Left cardiac atrium (tissue), 4 donors: ENCODE measurements at places on chromosomes 1 and 21. TPM values are rescaled to one million over a fixed set of nuclear protein-coding genes. Genes with fewer than 3 reads are reported as not detected.

- no peak for DNase-seq
Measured at GRCh38 chr1:172469717-172470116, 25.8 kb upstream of the PIGC start.

GRCh38 chr1:119133987-119134386 is 6.5 kb downstream of the WARS2 start:
- DNase-seq = no peak

- DNase-seq = no peak
Measured at GRCh38 chr21:24223624-24224023, 1383.7 kb downstream of the MRPL39 start.

GRCh38 chr1:67683316-67683715 is 1.7 kb upstream of the GADD45A start:
- DNase-seq = no peak

DNA sequence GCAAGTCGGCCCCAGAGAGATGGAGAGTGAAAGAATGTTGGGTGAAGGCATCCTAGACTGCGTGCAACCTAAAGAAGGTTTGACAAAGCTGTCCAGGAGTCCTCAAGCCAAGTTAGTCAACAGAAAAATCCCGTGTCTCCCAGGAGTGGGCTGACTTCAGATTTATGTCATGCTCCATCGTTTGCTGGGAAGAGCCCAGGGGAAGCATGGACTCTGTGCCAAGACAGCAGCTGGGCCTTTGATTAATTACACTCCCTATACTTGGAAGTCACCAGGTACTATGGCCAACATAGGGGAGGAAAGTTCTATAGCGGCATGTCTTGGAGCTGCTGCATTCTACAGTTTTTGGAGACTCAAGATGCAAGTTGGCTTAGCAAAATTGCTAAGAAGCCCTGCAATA is 247.4 kb downstream of the KAZN start:
- no peak for DNase-seq

GRCh38 chr1:19496527-19496874 is 11.2 kb upstream of the CAPZB start:
- DNase-seq = no peak

DNA sequence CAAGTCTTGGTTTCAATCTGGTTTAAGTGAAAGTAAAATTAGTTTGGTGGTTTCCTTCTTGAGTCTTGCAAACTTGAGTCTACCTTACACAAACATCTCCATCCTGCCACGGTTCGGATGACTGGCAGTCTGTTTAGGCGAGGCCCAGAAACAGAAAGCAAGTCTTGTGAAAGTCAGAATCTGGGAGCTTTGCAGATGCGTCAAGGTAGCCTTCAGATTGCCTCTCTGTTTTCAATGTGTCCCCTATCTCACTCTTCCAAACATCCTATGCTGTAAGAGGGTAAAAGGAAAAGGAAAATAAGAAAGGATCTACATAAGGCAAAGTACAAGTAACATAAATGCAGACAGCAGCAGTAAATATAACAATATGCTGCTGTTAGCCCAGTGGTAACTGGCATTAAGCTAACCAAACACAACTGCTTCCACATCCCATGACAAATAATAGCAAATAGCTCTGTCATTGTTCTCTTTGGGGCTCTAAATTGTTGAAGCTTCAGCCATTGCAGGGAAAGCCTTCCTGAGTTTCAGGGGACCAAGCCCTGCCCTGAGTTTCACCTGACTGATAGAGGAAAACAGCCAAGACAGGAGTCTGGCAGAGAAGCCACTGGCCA is 26.2 kb upstream of the C1orf105 start:
- no peak for DNase-seq

DNA sequence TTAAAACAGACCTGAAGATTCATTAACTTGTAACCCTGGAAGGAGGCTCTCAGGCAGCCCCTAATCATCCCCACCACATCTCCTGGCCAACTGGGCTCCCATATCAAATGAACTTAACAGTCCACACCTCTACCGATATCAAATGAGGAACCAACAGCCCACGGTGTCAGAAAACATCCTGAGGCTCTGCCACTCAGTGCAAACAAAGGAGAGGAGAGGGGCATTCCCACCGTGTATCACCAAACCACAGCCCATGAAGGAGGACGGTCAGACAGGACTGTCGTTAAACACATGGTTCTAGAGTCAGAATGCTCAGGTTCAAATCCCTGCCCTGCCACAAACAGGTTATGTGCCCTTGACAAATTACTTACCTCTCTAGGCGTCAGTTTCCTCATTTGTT is 52.5 kb downstream of the ERI3 start:
- no peak for DNase-seq

- DNase-seq = peak; percentile 35
Measured at GRCh38 chr21:46095083-46095719, 2.7 kb upstream of the COL6A2 start.

CLEC20A gene
- total RNA-seq = not detected

ATPAF1 gene
- 134 TPM for total RNA-seq

NFIA gene
- 94.1 TPM for total RNA-seq

CFAP126 gene
- not detected for total RNA-seq

BTBD19 gene
- total RNA-seq = 8.6 TPM

DMBX1 gene
- total RNA-seq = not detected

AMPD1 gene
- not detected for total RNA-seq
